ENCODE measurements at places on chromosomes 2 and 18.

- peaks cover 25% of the 10 kb centered on the region for H3K4me1 ChIP-seq
- H3K36me3 ChIP-seq, result peaks cover 25% of the 10 kb centered on the region
- no peak overlapping the region for H3K27ac ChIP-seq
- H3K4me3 ChIP-seq, result no peak overlapping the region
- no peak for DNase-seq
Measured at GRCh38 chr2:60989259-60989658, 28.3 kb upstream of the PEX13 start.

DNA sequence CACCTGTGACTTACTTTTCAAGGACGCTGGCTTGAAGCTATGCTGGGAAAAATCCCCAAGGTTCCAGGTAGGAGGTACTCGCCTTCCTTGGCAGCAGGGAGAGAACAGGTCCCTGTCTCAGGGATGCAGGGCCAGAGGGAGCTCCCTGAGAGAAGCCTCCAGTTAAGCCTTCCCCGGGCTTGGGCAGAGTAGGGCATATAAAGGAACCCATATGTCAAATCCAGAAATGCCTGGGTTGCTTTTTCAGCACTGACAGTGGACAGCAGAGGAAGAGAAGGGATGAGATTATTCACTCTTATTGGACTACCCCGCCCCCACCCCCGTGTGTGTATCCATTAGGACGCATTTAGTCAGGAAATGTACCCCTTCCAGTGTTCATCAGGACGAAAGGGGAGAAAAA lies 89.3 kb upstream of the TEX51 start:
- peaks cover 9% of the 10 kb centered on the region for H3K27me3 ChIP-seq
- no peak for DNase-seq
- H3K4me1 ChIP-seq, result no peaks in the 10 kb centered on the region

DNA sequence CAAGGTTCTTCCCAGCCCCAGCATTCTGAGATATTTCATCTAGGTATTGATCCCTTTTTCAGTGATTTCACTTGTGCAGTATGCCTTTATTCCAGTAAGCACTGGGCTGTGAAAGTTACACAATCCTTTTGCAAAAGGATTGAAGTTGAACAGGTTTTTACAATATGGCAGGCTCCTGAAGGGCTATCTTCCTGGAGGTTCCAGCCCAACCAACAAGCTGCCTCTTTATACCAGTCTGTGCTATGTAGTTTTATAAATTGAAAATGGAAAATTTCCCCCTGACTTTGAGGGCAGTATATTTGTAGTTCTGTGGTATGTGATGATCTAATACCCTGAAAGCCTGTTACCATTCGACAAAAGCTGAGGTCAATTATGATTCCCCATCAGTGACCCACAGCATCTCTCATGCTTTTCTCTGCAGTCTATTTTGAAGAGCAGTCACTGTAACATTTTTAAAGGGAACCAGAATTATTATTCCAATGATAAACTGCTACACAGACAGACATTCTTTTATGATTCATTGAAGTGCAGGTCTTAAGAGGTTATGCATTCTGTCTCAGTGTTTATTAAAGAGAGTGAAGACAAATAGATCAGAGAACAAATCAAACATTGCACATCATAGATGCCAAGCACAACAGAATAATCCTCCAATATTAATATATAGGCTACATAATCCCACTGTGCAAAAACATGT lies 35.2 kb upstream of the STPG4 start:
- no peak overlapping the region for H3K4me3 ChIP-seq
- no peaks in the 10 kb centered on the region for H3K36me3 ChIP-seq
- no peaks in the 10 kb centered on the region for H3K4me1 ChIP-seq
- H3K27me3 ChIP-seq, result peaks cover 18% of the 10 kb centered on the region
- no peak for DNase-seq

- H3K27me3 ChIP-seq, result peaks cover 10% of the 10 kb centered on the region
- no peaks in the 10 kb centered on the region for H3K36me3 ChIP-seq
- no peaks in the 10 kb centered on the region for H3K4me1 ChIP-seq
Measured at GRCh38 chr2:28471214-28471613, 24.6 kb upstream of the PLB1 start.

DNA sequence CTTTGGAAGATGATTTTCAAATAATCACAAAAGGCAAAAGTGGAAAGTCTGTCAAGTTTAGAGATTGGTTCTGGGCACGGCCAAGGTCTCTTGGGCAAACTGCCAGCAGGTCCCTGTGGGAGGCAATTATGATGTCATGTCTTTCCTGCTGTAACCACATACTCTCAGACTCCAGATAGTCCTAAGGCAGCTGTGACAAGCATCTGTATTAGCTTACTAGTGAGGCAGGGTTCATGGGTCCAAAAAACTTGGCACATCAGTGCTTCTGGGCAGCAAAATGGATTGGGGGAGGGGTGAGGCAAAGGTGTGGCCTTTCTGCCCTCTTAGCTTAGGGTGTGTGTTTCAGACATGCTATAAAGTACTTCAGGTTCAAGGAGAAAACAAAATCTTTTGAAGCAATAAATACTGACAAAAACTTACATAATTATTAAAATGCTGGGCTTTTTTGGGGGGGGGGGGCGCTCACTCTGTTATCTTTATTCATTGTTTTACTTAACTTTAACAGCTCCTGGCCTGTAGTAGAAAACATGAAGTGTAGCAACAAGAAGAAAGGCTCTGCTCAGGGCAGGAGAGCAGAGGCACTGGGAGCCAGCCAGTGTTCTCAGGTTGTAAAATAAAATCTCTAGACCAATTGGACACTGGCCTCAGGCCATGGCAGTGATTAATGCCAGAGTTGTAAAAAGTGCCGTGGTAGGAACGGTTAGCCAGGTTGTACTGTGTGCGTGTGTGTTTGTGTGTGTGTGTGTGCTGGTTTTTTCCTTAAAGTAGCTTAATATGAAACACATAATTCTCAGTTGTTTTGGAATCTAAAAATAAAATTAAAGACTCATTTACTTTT lies 14.3 kb upstream of the TANC1 start:
- no peak overlapping the region for H3K4me3 ChIP-seq
- H3K4me1 ChIP-seq, result peaks cover 5% of the 10 kb centered on the region
- no peaks in the 10 kb centered on the region for H3K36me3 ChIP-seq
- H3K27ac ChIP-seq, result peak overlapping the region; percentile 73
- peak; percentile 38 for DNase-seq

GRCh38 chr2:210515911-210516310 lies 39.4 kb upstream of the LANCL1 start:
- no peak overlapping the region for H3K4me3 ChIP-seq
- H3K4me1 ChIP-seq, result no peaks in the 10 kb centered on the region
- no peak for DNase-seq
- peaks cover 21% of the 10 kb centered on the region for H3K27me3 ChIP-seq
- no peaks in the 10 kb centered on the region for H3K36me3 ChIP-seq

DNA sequence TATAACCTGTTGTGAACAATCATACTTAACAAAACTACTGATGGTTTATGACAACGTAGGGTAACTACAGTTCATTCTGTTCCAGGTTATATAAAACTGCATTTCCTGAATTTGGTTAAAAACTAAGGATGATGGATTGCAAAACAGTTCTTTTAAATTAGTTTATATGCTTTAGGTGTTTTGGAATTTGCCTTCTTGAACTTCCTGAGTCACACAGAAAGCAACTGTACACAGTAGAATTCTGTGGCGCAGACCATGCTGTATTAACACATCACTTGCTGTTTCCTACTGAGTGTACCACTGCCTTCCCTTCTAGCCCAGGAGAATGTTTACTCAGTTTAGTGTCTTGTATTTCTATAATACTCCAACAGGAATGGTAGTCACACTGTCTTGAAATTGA lies 19.4 kb downstream of the ITGB1BP1 start:
- H3K4me3 ChIP-seq, result no peak overlapping the region
- H3K36me3 ChIP-seq, result peaks cover 14% of the 10 kb centered on the region
- peaks cover 9% of the 10 kb centered on the region for H3K4me1 ChIP-seq
- DNase-seq, result no peak

- no peaks in the 10 kb centered on the region for H3K36me3 ChIP-seq
- H3K4me3 ChIP-seq, result no peak overlapping the region
- DNase-seq, result no peak
- H3K27me3 ChIP-seq, result peaks cover 23% of the 10 kb centered on the region
- no peak overlapping the region for H3K27ac ChIP-seq
- no peaks in the 10 kb centered on the region for H3K4me1 ChIP-seq
Measured at GRCh38 chr2:131567891-131568290, 40.2 kb downstream of the CCDC74A start.

- no peak for DNase-seq
- peaks cover 18% of the 10 kb centered on the region for H3K4me1 ChIP-seq
- no peaks in the 10 kb centered on the region for H3K27me3 ChIP-seq
- H3K27ac ChIP-seq, result peak overlapping the region; percentile 81
- peak overlapping the region; percentile 64 for H3K4me3 ChIP-seq
- no peaks in the 10 kb centered on the region for H3K36me3 ChIP-seq
Measured at GRCh38 chr2:196201229-196202009, 30.0 kb upstream of the STK17B start.

GRCh38 chr2:75200140-75201096 lies 1.1 kb upstream of the TACR1 start:
- H3K4me1 ChIP-seq, result peaks cover 8% of the 10 kb centered on the region
- peaks cover 59% of the 10 kb centered on the region for H3K27me3 ChIP-seq
- no peaks in the 10 kb centered on the region for H3K36me3 ChIP-seq
- no peak overlapping the region for H3K27ac ChIP-seq
- peak overlapping the region; percentile 78 for H3K4me3 ChIP-seq
- no peak for DNase-seq

- no peaks in the 10 kb centered on the region for H3K36me3 ChIP-seq
- H3K27ac ChIP-seq, result no peak overlapping the region
- no peak for DNase-seq
- H3K4me3 ChIP-seq, result no peak overlapping the region
Measured at GRCh38 chr2:228369400-228370031, 188.0 kb upstream of the SPHKAP start.

DNA sequence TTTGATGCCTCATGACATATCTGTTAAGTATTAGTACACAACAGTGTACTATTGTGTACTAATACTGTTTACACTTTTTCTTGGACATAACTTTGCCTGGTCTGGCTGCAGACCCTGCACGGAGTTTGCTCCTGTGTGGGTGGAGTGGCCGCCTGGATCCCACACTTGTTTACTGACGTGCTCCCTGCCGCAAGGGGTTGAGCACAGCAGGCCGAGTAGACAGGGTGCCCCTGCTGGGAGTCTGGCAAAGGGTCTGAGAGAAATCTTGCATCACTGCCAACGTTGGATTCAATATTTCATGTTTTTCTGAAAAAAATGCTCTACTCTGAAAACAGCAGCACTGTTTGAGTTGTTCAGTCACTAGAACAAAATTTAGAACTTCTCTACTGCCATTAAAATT lies 59.0 kb downstream of the PDK1 start:
- no peak overlapping the region for H3K4me3 ChIP-seq
- H3K36me3 ChIP-seq, result peaks cover 20% of the 10 kb centered on the region
- no peaks in the 10 kb centered on the region for H3K27me3 ChIP-seq
- no peak for DNase-seq
- H3K27ac ChIP-seq, result no peak overlapping the region

DNA sequence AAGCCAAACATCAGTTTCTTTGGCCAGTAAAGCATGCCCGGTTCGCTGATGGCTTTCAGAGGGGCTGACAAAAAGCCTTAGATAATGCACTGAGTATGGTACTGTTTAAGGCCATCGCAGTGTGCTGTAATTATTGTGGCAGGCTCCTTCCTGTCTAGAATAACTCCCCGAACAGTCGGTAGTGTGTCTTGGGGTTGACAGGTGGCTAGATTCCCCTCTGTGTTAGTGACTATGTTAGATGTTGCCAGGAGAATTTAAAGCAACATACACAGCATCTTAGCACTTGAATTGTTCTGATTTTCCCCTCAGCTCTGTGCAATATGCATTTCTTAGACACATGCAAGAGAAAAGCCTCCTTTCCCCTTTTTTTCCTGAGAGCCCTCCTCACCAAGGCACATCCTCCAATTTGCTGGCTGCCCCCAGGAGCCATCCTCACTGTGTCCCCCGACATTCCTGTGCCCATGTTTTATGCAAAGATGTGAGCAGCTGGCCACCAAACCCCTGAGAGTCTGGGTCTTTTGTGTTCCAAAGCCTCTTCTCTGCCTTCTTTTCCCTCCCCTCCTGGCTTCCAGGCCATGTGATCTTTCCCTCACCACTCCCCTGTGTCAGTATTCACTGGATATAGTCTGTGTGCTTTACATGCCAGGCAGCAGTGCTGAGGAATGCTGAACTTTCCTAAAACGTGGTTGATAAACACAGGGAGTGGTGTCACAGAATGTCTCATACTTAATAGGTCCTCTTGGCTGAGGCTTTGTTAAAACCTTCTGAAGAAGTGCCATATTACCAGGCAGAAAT lies 331.5 kb downstream of the HRH4 start:
- DNase-seq, result no peak
- no peaks in the 10 kb centered on the region for H3K36me3 ChIP-seq
- H3K4me3 ChIP-seq, result no peak overlapping the region
- H3K4me1 ChIP-seq, result no peaks in the 10 kb centered on the region
- no peak overlapping the region for H3K27ac ChIP-seq

DNA sequence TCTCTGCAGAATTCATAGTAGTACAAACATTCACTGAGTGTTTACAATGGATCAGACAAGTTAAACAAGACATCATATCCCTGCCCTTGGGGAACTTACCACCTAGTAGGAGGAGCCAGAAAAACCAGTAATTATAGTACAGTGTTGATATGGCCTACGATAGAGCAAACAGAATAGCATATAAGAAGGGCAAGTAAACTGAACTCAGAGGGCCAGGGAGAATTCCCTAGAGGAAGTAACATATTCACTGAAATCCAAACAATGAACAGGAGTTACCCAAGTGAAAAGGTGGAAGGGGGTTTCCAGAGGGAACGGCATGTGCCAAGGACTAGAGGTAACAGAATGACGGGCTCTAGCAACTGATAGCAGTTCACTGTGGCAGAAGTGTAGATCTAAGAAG lies 34.1 kb downstream of the NHEJ1 start:
- H3K4me3 ChIP-seq, result no peak overlapping the region
- H3K27ac ChIP-seq, result no peak overlapping the region
- peaks cover 20% of the 10 kb centered on the region for H3K36me3 ChIP-seq
- no peak for DNase-seq
- peaks cover 12% of the 10 kb centered on the region for H3K4me1 ChIP-seq

DNA sequence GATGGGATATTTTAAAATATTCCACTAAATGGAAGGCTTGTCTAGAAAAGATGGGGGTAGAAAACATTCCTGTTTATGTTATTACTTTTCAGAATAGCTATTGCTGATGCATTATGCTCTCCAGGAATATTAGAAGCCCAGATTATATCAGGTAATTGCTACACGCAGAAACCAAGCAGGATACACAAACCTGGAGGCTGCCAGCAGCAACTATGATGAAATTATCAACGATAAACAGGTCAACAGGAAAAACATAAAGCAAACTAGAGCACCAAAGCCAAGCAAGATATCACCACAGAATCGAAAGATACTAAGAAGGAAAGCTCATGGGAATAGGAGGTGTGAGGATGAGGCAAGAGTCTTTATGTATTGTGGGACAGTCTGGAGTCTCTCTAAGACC lies 113.2 kb upstream of the SPATS2L start:
- H3K27ac ChIP-seq, result no peak overlapping the region
- peaks cover 26% of the 10 kb centered on the region for H3K27me3 ChIP-seq
- H3K4me3 ChIP-seq, result no peak overlapping the region
- no peaks in the 10 kb centered on the region for H3K36me3 ChIP-seq
- DNase-seq, result no peak
